Stimulated activated CD4-positive, alpha-beta T cell treated with anti-CD3 and anti-CD28 coated beads, TNF-alpha, amount 100 ng/mL, for 24 hours (primary cell): ENCODE measurements at places on chromosomes 4 and X.

DNA sequence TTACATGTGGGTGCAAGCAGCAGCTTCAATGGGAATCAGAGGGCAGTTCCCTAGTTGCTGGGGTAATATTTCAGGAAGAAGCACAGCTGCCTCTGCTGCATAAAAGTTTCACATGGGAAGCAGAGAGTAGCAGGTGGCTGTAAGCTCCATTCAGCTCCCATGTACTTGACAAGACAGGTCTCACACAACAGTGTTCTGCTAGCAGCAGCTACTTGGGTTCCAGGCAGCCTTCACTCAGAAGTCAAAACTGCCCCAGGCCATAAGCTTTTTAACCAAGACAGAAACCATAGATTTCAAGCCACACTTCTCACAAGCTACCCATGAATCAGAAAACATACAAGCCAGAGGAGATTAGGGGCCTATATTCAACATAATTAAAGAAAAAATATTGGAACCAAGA, 41.4 kb upstream of the SPIN2A start:
- DNase-seq = no peak

DNA sequence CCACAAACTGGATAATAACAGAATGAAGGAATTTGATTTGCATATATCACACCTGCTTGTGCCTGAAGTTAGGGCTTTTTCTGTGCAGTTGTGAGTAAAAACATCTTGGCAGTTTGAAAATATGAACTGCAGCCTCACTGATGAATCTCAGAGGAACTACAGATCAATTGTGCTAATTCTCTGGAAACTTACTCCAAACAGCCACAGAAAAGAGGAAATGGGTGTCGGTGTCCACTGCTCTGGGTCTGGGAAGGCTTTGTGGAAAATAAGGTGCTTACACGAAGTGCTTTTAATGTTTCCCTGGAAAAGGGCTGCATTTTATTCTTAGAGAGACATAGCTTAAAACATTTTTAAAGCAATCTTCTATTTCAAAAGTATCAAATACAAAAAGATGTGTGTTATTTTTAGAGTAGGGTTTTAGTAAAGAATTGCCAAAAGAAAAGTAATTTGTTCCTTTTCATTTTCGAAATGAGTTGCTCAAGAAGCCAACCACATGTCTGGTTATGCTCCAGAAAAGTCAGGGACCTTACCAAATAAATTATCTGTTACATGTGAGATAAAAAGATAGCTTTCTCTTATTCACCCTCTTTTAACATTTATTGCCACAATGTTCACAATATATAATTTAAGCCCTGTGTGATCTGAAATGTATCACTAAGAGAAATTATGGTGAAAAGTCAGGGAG, 240.1 kb downstream of the FRAS1 start:
- DNase-seq = no peak

- DNase-seq = no peak
These were observed 354.1 kb downstream of the CHIC1 start for GRCh38 chrX:73916931-73917667.

- DNase-seq = no peak
These were observed 65.0 kb upstream of the IL15 start for GRCh38 chr4:141571362-141571761.

DNA sequence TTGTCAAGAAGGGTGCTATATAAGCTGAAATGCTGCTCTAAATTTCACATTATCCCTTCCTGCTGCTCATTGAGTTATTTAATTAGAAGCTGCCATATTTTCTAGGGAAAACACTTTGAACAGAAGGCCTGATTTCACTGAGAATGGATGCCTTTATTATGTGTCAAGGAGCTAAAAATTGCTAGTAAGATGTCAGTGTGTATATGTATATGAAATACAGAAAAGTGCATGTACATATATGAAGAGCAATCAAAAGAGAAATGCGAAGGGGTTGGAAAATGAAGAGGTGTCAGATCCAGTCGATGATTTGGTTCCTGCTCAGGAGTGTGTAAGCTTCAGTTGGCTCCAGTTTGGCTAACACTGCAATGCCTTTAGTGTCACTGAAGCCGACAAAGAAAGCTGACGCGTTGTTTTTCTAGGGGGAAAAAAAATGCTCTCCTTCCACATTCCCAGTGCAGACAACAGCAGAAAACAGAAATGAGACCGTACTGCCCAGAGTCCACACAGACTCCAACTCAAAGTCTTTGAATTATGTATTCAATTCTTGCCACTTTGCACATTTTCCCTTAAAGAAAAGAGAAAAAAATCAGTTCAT, 154.2 kb downstream of the NHS start:
- DNase-seq = no peak

- no peak for DNase-seq
These were observed 5.6 kb downstream of the PRDM5 start for GRCh38 chr4:120916937-120917336.

DNA sequence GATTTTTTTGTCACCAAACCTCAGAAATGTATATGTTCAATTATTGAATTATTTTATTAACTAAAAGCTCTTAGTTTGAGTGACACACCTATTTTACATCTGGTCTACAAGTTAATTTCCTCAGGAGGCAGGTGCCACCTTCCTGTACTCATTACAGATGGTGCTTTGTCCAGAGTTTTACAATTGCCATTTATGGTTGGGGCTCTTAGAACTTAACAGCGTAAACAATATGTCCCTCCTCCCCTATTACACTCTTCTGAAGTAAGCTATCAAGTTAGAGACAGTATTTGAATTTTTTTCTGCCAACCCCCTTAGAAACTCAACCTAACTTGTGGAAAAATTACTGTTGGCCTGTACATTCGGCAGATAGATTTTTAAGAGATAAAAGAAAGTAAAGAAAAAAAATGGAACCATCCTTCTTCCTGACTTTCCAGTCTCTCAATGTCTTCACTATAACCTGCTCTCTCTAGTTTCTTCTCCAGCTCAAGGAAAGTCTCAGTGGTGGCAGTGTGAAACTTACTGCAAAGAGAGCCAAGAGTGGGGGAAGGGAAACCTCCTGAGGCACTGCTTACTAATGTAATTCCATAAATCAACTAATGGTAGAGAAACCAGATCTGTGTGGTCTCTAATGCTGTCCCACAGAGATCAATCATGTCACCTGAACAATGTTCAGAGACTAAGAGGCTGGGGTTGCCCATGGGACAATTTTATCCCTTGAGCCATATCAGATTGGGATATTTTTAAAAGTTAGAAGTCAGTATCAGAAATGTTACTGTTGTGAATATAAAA, 7.8 kb downstream of the CXXC4 start:
- no peak for DNase-seq

DNA sequence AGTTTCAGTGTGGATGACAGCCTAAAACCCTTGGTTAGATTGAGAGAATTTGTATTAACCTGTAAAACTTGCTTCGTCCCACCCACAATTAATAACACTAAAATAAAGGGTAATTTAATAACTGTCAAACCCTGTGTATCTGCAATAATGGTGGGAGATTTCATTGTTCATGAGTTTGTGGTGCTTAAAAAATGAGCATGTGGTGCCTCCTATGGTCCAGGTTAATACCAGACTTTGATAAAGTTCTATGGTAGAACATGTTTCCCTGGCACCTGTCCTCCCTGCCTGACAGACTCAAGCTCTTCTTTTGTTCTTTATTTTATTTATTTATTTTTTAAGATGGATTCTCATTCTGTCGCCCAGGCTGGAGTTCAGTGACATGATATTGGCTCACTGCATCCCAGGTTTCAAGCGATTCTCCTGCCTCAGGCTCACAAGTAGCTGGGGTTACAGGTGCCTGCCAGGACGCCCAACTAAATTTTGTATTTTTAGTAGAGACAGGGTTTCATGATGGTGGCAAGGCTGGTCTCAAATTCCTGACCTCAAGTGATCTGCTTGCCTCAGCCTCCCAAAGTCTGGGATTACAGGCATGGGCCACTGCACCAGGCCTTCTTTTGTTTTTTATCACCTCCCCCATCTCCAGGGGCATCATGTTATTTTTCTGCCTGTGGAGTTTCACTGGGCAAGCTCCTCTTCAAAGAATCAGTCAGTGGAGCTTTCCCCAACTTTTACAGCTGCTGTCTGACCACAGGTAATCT, 289.2 kb downstream of the NR3C2 start:
- DNase-seq = no peak

GRCh38 chr4:183987987-183988392, 82.9 kb downstream of the STOX2 start:
- DNase-seq = no peak

- DNase-seq = no peak
These were observed 1.8 kb downstream of the SGMS2 start for GRCh38 chr4:107826421-107826980.

DNA sequence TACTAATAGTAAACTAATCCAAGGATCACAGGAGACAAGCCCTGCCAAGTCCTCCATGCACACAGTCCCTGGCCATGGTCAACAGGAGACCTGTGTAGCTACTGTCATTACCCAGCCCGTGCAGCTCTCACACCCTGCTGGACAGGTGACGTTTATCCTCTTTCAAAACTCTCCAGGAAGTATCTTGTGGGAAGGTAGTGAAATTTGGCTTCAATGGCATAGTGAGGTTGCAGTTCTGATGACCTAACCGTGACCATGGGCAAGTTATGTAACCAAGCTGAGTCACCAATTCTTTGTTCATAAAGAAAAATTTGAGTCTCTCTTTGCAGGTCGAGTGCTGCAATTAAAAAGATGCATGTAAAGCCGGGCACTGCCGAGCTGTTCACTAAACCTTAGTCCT, 11.3 kb upstream of the SLC2A9 start:
- DNase-seq = no peak

GRCh38 chr4:86741846-86742245, 107.3 kb downstream of the SLC10A6 start:
- no peak for DNase-seq

DNA sequence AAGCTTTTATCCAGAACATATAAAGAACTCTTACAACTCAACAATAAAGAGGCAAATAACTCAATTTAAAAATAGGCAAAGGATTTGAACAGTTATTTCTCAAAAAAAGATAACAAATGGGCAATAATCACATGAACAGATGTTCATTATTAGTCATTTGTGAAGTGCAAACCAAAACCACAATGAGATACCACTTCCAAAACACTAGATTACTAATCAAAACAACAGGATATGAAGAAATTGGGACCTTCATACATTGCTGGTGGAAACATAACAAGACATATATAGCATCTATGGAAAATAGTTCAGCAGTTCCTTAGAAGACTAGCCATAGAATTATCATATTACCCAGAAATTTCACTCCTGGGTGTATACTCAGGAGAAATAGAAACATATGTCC, 224.6 kb downstream of the FBXO8 start:
- no peak for DNase-seq

DNA sequence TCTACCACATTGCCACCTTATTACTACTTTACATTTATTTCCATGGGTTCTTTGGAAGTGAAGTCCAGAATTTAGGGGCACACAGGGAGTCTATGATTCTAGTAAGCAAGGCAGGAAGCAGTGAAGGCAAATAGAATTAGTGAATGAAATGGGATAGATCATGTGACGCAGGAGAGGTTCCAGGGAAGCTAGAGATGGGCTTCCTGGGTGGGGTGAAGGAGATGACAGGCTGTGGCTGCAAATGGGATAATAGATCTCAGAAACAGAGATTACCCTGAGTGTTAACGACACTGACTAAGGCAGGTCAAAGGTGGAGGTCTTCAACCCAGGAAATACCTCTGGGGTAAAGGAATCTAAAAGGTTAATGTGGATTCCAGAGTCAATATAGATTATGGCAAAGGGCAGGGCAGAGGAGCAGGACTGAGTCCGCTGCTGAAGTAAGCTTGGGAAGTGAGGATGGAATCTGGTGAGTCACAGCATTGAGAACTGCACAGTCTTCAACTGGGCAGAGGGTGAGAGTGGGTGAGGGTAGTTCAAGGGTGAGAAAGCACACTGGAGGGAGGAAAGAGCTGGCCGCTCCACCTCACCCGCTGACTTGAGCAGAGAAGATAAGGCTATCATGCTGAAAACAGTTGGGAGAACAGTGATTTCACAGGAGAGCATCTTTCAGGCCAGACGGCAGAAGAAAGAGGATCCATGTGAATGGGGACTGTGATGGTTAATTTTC, 70.8 kb downstream of the ANXA3 start:
- DNase-seq = no peak

- DNase-seq = no peak
These were observed 446 bp upstream of the UBE2A start for GRCh38 chrX:119573840-119574393.

DNA sequence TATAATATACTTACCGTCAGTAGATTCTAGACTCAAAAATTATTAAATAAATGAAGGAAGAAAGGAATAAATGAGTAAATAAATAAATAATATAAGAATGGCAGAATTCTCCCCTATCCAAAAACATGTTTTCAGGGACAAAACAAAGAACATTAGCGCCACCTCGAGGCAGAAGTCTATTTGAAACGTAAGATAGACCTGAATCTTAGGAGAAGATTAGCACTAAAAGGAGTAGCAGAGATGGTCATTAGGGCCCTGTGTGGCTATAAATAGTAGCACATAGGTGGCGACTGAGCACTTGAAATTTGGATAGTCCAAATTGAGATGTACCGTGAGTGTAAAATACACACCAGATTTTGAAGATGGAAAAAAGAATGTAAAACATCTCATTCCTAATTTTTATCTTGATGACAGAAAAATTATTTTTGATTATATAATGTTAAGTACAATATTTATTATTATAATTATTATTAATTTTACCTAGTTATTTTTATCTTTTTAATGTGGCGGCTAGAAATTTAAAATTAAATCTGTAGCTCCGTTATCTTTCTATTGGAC, 24.3 kb upstream of the SRD5A3 start:
- peak; percentile 47 for DNase-seq

GRCh38 chrX:131723646-131724045, 179.8 kb downstream of the OR13H1 start:
- DNase-seq = no peak

- DNase-seq = no peak
These were observed 29.1 kb upstream of the FGF2 start for GRCh38 chr4:122797405-122798094.

DNA sequence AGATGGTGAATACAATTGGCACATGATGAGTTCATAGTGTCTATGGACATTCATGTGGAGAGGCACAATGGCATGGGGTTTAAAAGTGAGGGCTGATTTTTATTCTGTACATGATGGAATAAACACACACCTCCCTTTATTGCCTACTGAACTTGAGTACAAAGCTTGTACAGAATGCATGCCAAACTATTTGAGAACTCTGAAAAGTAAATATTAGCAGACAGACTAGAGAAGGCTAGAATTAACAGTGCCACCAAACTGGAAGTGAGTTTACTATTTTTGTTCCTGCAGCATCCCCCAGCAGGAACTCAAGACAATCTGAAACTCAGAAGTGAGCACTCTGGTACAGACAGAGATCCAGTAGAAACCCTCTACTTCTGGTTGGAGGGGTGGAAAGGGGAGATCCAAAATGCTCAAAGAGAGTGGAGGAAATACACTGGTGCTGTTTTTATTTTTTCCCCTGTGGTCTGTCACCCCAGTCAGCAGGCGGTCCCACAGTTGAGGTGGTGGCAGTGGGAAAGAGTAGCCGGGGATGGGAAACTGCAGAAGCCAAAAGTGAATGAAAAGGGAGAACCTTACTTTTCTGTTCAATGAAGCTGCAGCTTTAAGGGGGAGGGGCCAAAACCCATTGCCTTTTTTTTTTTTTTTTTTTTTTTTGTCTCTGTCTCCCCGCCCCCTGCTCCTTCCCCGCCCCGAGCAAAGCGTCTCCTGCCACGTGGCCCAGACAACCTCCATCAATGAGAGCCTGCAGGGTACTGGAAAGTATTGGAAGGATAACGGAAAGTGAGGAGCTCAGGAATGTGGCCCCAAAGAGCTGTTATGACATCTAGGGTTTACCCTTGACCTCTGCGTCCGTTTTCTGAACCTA, 20.5 kb downstream of the AKAP4 start:
- DNase-seq = no peak
